ENCODE measurements at places on chromosomes 16 and 17.

- DNase-seq: no peak
Observed at GRCh38 chr17:29048440-29049368, 5.8 kb downstream of the PIPOX start.

DNA sequence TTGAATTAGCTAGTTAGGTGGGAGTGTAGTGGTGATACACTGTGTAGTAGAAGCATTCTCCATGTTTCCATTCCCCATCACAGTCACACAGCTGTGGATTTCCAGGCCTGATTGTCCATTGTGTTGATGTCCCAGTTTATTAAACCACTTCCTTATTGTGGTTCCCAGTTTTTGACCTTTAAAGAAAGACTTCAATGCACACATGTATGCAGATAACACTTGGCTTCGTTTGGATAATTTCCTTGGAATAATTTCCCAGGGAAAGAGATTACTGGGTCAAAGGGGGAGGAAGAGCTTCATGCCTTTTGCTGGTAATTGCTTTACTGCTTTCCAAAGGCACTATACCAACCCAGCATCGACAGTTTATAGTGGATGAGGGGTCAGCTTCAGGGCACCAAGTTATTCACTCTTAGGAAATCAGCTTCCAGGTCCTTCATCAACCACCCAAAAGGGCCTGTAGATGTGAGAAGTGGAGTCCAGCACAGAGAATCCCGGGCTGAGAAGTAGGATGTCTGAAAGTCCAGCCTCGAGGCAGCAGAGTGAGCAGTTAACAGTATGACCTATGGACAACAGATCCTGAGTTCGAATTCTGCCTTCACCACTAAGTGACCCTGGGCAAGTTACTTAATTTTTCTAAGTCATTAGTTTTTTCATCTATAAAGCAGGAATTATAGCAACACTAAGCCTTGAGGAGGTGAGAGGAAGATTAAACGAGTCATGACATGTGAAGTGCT is 31.3 kb upstream of the TNS4 start:
- no peak for DNase-seq

DNA sequence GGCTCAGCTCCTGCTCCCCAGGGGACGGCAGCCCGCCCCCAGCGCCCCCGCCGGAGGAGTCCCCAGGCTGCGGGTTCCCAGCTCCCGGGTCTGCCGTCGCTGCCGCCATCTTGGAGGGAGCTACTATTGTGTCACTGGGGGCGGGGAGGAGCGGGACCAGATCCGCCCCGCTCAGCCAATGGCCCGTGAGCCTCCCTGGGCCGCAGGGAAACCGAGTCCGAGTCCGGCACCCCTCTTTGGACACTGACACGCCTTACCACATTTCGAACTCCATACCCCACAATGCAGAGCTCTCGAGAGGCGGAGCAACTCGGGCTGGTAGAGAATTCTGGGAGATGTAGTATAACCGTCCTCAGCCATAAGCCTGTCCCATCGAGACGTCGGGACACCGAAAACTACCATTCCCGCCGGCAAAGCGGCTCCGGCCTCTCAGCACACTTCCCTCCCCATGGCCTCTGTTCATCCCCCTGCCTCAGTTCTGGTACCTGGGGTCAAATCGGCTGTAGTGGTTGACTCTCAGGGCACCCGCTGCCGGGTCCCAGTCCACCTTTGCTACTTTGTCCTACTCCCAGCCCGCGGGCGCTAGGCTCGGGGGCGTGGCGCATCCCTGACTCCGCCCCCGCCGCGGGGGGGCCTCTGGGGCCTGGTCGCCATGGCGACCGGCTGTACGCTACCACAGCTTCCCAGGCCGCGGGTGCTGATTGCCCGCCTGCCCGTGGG is at the start of the genes RANBP10 and TSNAXIP1:
TSS of gene RANBP10 (minus strand) at position 133 of the 720 bp plus-strand sequence. CDS start at position 109, 24 bp downstream.
TSS of gene TSNAXIP1 (plus strand) at position 462 of the 720 bp plus-strand sequence. CDS start 261 bp downstream, outside the sequence.
- peak; percentile 89 for DNase-seq

GRCh38 chr17:5373112-5373511 is 46.4 kb downstream of the NUP88 start:
- DNase-seq: no peak

DNA sequence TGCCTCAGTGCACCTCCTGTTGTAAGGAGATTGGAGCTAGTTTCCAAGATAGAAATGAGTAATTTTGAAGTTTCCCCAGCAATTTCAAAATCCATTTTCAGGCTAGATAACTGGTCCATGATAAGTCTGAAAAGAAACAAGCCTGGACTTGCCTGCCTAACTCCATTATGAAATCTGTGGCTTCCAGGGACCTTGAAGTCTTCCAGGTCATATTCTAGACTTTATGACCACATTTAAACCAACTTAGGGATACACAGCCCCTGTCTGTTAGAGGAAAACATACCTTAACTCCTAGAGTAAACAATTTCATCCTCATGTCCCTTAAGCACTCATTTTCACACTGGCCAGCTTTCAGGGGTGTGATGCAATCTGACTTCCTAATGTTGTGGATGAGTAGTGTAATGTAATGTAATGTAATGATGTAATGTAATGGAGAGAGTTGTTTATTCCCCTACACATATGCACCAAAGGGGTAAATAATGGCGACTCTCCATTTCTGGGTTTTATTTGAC is 96.7 kb upstream of the FAM20A start:
- DNase-seq: no peak

DNA sequence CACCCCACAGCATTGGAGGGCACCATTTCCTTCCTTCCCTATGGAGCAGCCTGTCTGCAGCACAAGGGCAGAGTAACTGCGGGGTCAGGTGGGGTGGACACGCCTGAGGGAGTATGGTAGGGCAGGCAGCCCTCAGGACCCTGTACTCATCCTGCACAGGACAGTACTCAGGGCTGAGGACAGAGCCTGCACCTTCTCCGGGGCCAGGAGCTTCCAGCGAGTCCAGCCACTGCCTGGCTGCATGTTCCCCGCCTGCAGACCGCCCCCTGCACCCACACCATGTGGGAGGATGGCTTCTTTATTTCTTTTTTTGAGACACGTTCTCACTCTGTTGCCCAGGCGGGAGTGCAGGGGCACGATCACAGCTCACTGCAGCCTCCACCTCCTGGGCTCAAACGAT is 47.6 kb upstream of the CDC42EP4 start:
- no peak for DNase-seq

- DNase-seq: no peak
Observed at GRCh38 chr17:66836063-66837005, 1.4 kb downstream of the CACNG5 start.
